ENCODE measurements at places on chromosomes 3 and 15. TPM values are rescaled to one million over a fixed set of nuclear protein-coding genes. Genes with fewer than 3 reads are reported as not detected.

FAM219B gene
- total RNA-seq: 70.4 TPM

SLC51A gene
- total RNA-seq: not detected

SMAD6 gene
- total RNA-seq: 17.5 TPM

CPA3 gene
- total RNA-seq: not detected

LRRK1 gene
- 16.3 TPM for total RNA-seq

ITPKA gene
- not detected for total RNA-seq

NTRK3 gene
- total RNA-seq: not detected

GRCh38 chr15:33934921-33935320 lies 33.4 kb upstream of the CHRM5 start:
- no peak for DNase-seq
- H3K36me3 ChIP-seq: no peaks in the 10 kb centered on the region
- H3K4me1 ChIP-seq: peaks cover 4% of the 10 kb centered on the region

DNA sequence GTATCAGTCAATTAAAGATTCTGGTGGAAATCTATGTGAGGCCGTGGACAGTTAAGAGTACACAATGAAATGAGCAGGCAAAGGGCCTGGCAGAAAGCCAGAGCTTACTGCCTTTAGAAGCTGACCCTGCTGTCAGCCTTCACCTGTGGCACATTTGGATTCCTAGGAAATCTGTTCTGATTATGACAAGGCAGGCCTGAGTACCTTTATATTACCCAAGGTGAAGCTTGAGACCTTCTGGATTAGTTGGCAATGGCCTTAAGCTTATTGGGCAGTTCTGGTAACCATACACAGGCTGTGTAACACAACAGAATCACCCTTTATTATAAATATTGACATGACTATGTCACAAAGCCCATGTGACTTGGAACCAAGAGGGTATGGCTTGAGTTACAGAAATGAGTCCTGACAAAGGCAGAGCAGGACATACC lies 43.2 kb downstream of the NBEAL2 start:
- no peak for DNase-seq
- H3K4me3 ChIP-seq: no peak overlapping the region
- no peaks in the 10 kb centered on the region for H3K27me3 ChIP-seq

GRCh38 chr3:190644035-190644434 lies 130.2 kb downstream of the IL1RAP start:
- no peaks in the 10 kb centered on the region for H3K27me3 ChIP-seq
- H3K27ac ChIP-seq: no peak overlapping the region
- no peak for DNase-seq
- no peaks in the 10 kb centered on the region for H3K4me1 ChIP-seq
- peaks cover 20% of the 10 kb centered on the region for H3K36me3 ChIP-seq
- no peak overlapping the region for H3K4me3 ChIP-seq

- H3K4me1 ChIP-seq: peaks cover 19% of the 10 kb centered on the region
- H3K36me3 ChIP-seq: no peaks in the 10 kb centered on the region
- peak overlapping the region; percentile 82 for H3K4me3 ChIP-seq
- no peak for DNase-seq
- peak overlapping the region; percentile 93 for H3K27ac ChIP-seq
- H3K27me3 ChIP-seq: no peaks in the 10 kb centered on the region
These were observed 4.6 kb upstream of the SIN3A start for GRCh38 chr15:75455982-75456531.

DNA sequence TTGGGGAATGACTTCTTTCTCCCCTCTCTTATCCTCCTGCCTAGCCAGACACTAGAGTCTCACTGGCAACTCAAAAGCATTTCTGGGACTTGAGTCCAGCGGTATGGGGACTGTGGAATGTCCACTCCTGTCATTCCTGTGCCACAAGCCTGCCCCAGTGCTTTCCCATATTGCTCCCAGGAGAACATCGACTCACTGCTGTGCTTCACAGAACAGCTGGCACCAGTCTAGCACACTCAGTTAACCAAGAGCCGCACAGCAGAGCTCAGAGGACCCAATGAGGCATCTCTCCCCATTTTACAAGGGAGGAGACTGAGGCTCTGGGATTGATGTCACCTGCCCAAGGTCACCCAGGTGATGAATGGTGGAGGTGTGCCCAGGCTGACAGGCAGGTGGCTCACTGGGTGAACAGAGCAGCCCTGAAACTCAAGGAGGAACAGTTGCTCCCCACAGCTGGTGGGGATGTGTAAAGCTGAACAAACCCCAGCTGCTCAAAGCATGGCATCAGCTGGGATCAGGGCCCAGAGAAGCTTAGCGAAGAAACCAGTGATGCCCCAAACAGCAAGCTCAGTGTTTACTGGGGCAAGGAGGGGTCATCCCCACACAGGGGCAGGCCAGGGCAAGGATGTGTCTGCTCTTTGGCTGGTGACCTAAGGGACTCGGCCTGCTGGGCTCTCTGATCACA lies 35.4 kb upstream of the DUSP7 start:
- H3K4me3 ChIP-seq: no peak overlapping the region
- H3K4me1 ChIP-seq: peaks cover 63% of the 10 kb centered on the region
- peak overlapping the region; percentile 91 for H3K27ac ChIP-seq
- H3K36me3 ChIP-seq: no peaks in the 10 kb centered on the region

DNA sequence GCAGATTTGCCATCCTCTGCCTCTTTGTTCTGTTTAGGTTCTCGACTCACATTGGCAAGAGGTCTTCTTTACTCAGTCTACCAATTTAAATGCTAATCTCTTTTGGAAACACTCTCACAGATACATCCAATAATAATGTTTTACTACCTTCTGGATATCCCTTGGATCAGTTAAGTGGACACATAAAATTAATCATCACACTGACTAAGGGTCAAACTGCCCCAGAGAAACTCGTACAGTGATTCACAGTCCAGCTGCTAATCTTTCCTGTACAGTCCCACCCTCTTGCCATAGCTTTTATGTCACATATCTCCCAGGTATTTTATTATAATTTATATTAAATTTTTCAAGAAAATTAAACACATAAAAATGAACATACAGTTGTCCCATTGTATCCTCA lies 360.8 kb upstream of the RGMA start:
- no peak for DNase-seq
- no peaks in the 10 kb centered on the region for H3K36me3 ChIP-seq
- H3K27me3 ChIP-seq: peaks cover 2% of the 10 kb centered on the region
- peaks cover 11% of the 10 kb centered on the region for H3K4me1 ChIP-seq

- H3K4me3 ChIP-seq: no peak overlapping the region
- H3K27me3 ChIP-seq: no peaks in the 10 kb centered on the region
- H3K27ac ChIP-seq: peak overlapping the region; percentile 28
- no peak for DNase-seq
- no peaks in the 10 kb centered on the region for H3K36me3 ChIP-seq
These were observed 234.5 kb upstream of the ICE2 start for GRCh38 chr15:60713119-60714084.

DNA sequence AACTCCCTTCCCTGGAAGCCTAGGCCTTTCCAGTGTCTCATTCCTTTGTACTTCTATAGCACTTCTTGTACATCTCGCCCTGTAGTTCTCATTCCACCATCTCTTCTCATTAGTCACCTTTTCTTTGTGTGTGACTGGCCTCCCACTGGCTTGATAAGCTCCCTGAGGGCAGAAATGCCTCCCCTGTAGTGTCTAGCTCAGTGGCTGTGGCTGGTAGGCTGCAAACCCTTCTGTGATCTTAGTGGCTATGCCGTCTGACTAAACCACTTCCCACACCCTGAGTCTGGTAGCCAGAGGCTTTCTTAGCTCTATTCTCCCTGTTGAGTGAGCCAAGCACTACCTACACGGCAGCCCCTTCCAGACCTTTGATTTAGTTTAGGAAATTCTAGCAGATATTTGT lies 24.4 kb upstream of the TNFAIP8L3 start:
- no peak for DNase-seq
- no peak overlapping the region for H3K4me3 ChIP-seq
- H3K4me1 ChIP-seq: peaks cover 17% of the 10 kb centered on the region
- H3K27me3 ChIP-seq: no peaks in the 10 kb centered on the region
- no peaks in the 10 kb centered on the region for H3K36me3 ChIP-seq
- no peak overlapping the region for H3K27ac ChIP-seq

DNA sequence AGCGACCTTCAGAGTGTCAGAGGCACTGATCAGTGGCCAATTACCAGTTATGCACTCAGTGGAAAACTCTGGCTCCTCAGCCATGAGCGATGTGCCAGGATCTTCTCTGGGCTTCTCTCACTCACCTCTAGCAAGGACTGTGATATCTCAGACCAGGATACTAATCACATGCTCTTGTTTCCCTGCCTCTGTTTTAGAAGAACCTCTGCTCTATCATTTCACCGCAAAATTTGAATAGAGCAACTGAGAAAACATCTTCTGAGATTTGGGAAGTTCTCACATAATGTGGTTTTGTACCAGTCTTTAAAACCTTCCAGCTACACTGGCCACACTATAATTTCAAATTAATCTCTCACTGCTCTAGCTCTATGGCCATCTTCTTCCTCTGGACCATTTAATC lies 325.8 kb upstream of the FRG2C start:
- no peaks in the 10 kb centered on the region for H3K36me3 ChIP-seq
- no peak overlapping the region for H3K27ac ChIP-seq
- no peak for DNase-seq
- peaks cover 10% of the 10 kb centered on the region for H3K4me1 ChIP-seq

DNA sequence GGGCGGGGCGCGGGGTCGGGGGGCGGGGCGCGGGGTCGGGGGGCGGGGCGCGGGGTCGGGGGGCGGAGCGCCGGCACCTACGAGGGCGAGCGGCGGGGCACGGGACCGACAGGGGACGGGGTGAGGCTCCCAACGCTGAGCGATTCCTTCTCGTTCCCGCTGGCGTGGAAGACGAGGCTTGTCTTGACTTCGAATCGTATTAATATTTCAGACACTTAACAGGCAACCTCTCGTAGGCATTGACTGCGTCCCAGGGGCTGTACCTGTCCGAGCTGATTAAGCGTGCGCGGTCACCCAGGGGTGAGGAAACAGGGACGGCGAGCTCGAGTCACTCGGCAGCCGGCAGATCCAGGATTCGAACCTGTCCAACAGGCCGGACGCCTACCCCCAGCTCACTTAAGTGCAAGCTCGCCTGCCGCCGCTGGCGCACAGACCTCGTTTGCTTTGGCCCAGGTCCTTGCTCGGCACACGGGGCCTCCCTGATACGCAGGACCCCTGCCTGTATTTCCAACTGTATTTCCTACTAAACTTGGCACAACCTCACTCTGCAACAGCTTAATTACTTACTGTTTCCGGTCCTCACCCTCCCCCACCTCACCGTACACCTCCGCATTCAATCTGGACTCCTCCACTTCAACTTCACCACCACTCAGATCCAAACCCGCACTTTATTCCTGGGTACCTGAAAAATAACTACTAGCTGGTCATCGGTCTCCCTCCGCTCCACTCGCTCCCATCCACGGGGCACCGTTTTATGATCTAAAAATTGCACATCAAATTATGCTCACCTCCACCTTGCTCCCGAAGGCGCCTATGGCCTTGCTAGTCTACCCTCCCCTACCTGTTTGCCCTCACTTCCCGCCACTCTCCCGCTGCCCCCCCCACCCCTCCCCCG lies 722 bp upstream of the ZXDC start:
- peaks cover 37% of the 10 kb centered on the region for H3K4me1 ChIP-seq
- DNase-seq: no peak
- peaks cover 6% of the 10 kb centered on the region for H3K36me3 ChIP-seq
- H3K27ac ChIP-seq: peak overlapping the region; percentile 67
- peak overlapping the region; percentile 75 for H3K4me3 ChIP-seq

- DNase-seq: no peak
- H3K4me3 ChIP-seq: no peak overlapping the region
- no peak overlapping the region for H3K27ac ChIP-seq
- no peaks in the 10 kb centered on the region for H3K36me3 ChIP-seq
- H3K27me3 ChIP-seq: no peaks in the 10 kb centered on the region
- H3K4me1 ChIP-seq: no peaks in the 10 kb centered on the region
These were observed 229.3 kb downstream of the TAFA4 start for GRCh38 chr3:68703066-68703465.

- peak overlapping the region; percentile 77 for H3K27ac ChIP-seq
- DNase-seq: no peak
- no peaks in the 10 kb centered on the region for H3K36me3 ChIP-seq
- H3K4me1 ChIP-seq: peaks cover 9% of the 10 kb centered on the region
- no peaks in the 10 kb centered on the region for H3K27me3 ChIP-seq
These were observed 545.5 kb downstream of the ZPLD1 start for GRCh38 chr3:102980355-102980696.

DNA sequence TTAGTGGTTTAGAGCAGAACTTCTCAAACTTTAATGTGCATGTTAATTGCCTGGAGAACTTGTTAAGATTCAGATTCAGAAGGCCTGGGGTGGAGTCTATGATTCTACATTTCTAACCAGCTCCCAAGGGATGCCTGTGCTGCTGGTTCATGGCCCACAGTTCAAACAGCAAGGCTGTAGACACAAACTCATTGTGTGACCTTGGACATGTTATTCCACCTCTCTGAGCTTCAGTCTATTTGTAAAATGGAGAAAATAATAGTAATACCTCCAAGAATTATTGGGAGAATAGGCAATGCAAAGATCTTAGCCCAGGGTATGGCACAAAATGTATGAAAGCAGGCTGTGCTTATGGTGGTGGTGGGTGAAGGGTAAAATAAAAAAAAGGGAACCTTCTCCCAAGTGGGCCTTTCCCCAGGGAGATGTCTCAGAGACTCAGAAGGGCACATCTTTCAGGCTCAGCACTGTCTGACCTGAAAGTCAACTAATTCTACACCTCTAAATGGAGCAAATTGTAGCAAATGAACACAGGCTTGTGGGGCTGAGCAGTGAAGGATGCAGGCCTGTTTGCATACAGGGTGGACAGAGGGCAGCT lies 176.0 kb upstream of the TRIM42 start:
- no peak for DNase-seq
- peaks cover 2% of the 10 kb centered on the region for H3K36me3 ChIP-seq
- H3K4me1 ChIP-seq: peaks cover 35% of the 10 kb centered on the region
- H3K27me3 ChIP-seq: no peaks in the 10 kb centered on the region

DNA sequence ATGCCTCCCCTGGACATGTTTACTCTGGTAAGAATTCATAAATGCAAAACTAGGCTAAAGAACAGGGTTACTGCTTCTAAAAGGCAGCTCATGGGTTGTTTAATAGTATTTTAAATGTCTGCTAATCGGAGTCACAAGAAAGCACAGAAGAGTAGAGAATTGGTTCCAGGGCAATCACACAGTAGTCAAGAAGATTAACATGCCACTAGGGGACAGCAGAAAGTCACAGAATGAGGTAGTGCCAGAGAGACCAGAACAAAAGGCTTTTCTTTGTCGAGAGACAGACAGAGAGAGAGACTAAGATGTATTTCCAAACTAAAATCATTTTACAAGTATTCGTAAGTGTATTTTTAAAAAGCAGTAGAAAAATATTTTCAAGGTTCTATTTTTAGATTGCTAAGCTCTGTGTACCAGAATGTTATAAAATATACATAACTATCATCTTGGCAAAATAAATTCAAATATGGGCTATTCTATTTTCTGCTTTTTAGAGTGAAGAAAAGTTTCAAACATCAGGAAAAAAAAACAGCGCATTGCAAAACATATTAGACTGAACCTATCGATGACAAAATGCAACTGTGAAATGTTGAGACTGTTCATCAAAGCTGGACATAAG lies 78.3 kb upstream of the CDIN1 start:
- H3K36me3 ChIP-seq: no peaks in the 10 kb centered on the region
- peaks cover 38% of the 10 kb centered on the region for H3K4me1 ChIP-seq
- H3K27ac ChIP-seq: no peak overlapping the region
- no peak for DNase-seq
- H3K4me3 ChIP-seq: no peak overlapping the region

GRCh38 chr15:91896341-91897055 lies 43.0 kb downstream of the SLCO3A1 start:
- H3K36me3 ChIP-seq: no peaks in the 10 kb centered on the region
- no peak for DNase-seq
- no peak overlapping the region for H3K27ac ChIP-seq
- H3K4me1 ChIP-seq: no peaks in the 10 kb centered on the region
- no peaks in the 10 kb centered on the region for H3K27me3 ChIP-seq

- no peak overlapping the region for H3K27ac ChIP-seq
- no peaks in the 10 kb centered on the region for H3K36me3 ChIP-seq
- peaks cover 9% of the 10 kb centered on the region for H3K4me1 ChIP-seq
- H3K4me3 ChIP-seq: no peak overlapping the region
These were observed 3.6 kb downstream of the ACTC1 start for GRCh38 chr15:34791701-34792100.

Measured in osteocyte (in vitro differentiated cells).